ENCODE measurements at places on chromosomes 2 and 18. TPM values are rescaled to one million over a fixed set of nuclear protein-coding genes. Genes with fewer than 3 reads are reported as not detected.

DNA sequence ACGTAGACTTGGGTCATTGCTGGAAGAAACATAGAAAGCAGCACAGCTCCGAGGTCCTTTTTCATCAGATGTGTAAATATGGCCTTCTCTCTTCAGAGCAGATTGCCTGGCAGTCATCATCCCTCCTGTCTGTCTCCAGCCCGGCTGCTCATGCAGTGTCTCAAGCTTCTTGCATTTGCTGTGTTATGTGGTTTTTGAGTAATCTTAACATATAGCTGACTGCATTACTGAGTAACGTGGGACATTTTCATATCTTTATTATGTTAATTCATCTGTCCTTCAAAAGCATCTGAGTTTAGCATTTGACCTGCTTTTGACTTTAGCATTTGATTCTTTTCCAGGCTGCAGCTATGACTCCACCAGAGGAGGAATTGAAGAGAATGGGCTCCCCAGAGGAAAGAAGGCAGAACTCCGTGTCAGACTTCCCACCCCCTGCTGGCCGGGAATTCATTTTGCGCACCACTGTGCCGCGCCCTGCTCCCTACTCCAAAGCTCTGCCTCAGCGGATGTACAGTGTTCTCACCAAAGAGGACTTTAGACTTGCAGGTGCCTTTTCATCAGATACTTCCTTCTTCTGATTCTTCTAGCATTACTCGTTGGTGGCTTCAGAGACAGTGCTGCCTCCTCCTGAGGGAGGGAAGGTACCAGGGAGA is 116.2 kb downstream of the RAB3GAP1 start:
- DNase-seq = no peak

DNA sequence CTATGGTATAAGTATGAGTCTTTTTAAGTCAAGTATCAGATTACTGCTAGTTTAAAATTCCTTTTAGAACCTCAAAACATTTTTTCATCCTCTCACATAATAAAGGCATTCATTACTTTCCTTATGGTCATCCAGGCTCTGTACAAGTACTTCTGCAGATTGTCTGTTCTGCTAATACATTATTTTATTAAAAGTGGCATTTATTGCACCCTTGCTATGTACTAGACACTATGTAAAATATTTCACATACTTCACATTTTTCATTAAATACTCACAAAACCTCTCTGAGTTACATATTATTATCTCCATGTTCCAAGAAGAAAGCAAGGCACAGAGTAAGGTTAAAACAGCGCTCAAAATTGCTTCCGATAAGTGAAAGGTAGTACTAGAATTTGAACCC is 84.1 kb downstream of the RAPH1 start:
- DNase-seq = no peak

DNA sequence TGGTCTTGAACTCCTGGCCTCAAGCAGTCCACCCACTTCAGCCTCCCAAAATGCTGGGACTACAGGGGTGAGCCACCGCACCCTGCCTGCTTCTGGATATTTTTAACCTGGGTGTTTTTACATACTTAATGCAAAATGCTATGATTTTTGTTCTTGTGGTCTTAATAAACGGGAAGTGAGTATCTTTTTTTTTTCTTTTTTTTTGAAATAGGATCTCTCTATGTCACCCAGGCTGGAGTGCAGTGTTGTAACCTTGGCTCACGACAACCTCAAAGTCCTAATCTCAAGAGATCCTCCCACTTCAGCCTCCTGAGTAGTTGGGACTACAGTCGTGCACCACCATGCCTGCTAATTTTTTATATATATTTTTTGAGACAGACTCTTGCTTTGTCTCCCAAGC is 19.2 kb upstream of the ASXL2 start:
- DNase-seq = no peak

- DNase-seq = no peak
Measured at GRCh38 chr2:235576337-235576910, 82.6 kb downstream of the AGAP1 start.

GRCh38 chr2:133608291-133608690 is 40.0 kb upstream of the NCKAP5 start:
- DNase-seq = no peak

The SLC11A1 gene
- total RNA-seq = 0.88 TPM

DNA sequence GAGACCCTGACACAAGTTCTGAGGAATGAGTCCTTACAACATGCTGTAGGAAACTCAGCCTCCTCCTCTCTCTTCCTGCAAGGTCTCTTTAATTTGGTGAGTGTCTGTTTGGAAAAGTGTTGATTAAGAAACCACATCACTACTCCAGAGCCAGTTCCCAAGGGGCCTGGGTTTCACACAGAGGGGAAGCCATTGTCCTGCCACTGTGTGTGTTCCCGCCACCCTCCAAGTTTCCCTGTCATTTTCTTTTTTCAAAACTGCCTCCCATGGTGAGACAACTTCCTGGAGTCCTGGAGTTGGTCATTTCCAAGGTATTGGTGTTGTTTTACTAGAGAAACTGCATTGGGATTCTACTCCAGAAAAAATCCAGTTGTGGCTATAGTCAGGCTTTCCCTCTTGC is 232.0 kb upstream of the PARD3B start:
- DNase-seq = no peak

The UGT1A6 gene
- not detected for total RNA-seq

The KLHL14 gene
- total RNA-seq = 0.57 TPM

- DNase-seq = no peak
Measured at GRCh38 chr2:238638982-238639628, 208.8 kb upstream of the TWIST2 start.

GRCh38 chr2:165192729-165193128 is 11.1 kb downstream of the SCN3A start:
- DNase-seq = no peak

DNA sequence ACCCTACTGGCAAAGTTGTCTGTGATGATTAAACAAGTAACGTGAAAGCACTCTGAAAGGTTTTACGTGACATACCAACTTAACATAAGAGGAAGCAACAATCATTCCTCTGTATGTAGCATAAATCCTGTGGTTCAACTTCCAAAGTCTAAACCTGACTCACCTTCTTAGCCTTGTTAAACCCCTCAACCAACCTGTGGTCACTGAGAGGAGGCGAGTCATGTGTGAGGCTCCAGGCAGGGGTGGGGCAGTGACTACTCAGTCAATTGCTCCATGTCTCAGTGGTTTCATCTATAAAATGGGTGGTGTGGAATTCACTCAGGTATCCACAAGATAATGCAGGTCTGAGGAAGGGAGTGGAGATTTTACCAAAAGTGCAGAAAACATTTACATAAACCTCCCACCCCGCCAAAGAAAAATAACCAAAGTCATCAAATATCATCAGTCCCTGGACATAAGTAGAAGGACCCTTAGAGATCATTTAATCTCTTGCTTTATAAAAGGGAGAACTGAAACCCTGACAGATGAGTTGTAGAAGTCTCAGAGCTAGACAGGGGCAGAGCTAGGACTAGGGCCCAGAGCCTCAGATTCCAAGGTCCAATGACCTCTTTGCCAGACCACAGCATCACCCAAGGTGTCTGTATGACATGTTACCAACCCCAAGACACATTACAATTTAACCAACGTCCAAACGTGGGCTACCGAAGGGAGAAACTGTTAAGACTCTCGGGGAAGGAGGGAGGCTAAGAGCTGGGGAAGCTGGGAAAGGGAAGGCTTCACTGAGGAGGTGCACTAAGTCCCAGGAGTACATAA is 3.7 kb upstream of the PCBP1 start:
- no peak for DNase-seq

DNA sequence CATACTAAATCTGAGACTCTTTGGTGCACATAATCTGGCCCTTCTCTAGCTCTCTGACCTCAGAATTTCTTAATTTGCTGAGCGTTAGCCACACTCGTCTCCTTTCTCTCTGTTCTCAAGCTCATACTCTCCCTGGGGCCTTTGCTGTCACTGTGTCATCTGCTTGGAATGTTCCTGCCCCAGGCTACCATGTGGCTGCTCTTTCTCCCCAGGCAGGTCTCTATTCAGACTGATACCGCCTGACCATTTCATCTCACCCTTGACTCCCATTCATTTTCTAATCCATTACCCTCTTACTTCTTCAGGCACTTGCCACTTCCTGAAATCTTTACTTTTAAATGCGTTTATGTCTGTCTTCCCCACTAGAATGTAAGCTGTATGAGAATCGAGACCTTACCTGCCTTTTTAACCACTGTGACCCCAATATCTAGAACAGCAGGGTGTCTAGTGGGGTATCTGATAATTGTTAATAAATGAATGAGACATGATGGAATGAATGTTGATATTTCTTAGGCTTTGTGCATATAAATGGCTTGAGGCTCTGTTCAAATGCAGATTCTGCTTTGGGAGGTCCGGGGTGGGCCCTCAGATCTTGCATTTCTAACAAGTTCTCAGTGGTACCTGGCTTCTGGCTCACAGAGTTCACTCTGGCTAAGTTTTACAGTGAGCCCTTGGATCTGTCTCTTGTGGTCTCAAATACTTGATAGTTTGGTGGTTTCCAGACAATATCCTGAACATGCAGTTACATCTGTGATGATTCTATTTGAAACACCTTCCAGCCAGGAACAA is 89.9 kb upstream of the EPC2 start:
- no peak for DNase-seq

DNA sequence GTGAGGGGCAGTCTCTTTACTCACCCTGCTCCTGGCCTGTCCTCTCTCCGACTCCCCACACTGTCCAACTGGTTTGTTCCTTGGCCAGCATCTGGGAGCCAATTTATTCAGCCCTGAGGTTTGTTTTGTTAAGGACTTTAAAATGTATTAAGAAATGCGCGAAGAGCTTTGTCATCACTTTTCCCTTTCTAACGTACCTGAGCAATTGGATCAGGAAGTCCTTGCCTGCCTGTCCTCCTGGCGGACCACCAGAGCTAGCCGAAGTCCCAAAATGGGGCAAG is 164.7 kb upstream of the MSH6 start:
- no peak for DNase-seq

The GAL3ST2 gene
- not detected for total RNA-seq

DNA sequence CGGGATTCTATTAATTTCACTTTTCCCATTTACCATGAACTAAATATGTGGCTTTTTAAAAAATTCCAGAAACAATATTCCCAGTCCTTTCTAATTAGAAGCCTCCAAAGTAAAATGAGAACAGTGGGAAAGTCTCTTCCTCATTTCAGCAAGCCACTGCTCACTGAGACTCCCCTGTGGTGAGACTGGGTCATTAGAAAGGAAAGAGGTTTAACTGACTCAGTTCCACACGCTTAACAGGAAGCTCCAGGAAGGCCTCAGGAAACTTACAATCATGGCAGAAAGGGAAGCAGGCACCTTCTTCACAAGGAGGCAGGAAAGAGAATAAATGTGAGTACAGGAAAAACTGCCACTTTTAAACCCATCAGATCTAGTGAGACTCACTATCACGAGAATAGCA is 258.9 kb upstream of the CHAC2 start:
- no peak for DNase-seq

- no peak for DNase-seq
Measured at GRCh38 chr2:127063701-127064590, 43.0 kb downstream of the BIN1 start.

The PARD6G gene
- 0.15 TPM for total RNA-seq

DNA sequence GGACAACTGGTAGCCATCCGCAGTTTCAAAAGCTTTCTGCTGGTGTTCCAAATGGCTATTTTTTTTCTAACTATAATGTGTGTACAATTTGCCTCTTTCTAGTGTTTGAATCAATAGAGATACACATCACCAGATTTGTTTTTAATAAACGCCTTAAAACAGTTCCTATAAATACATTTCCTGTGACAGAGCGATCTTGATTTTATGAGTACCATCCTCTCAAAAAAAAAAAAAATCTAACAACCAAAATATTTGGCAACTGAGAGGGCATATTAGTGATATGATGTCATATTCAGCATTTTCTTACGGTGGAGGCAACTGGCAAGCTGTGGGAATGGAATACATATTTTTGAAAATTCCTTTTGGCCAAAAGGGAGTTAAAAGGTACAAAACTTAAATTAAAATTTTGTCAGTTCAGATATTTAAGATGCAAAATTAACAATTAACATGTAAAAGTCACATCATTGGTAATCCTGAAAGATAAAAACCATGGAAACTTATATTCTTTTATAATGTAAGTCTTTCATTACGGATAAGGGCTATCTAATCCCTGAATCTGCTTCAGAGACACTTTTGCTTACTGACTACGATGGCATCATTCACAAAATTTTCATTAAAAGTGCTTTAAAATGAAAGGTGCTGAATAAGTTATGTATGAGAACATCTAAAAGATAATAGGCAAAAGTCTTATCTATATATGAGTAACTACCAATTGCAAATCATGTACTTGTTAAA is 268.4 kb downstream of the TCF4 start:
- DNase-seq = no peak

GRCh38 chr2:100726866-100727265 is 93.1 kb upstream of the NPAS2 start:
- no peak for DNase-seq

DNA sequence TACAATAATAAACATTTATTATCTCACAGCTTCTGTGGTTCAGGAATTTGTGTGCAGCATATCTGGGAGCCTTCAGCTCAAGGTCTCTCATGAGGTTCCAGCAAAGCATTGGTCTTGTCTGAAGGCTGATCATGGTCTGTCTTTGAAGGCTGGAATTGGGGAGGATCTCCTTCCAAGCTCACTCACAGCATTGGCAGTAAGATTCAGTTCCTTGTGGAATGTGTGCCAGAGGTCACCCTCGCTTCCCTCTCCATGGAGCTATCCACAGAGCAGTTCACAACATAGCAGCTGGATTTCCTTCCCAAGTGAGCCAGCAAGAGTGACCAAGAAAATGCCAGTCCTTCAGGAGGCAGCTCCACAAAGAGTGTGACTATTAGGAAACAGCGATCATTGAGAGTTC is 202.2 kb upstream of the ST6GAL2 start:
- DNase-seq = no peak

The C2orf66 gene
- not detected for total RNA-seq

Data from T-cell (primary cell).